Esophagus (tissue), 2 donors: ENCODE measurements at places on chromosomes 12 and 14. TPM values are rescaled to one million over a fixed set of nuclear protein-coding genes. Genes with fewer than 3 reads are reported as not detected.

IFNG-AS1 gene
- polyA plus RNA-seq = not detected

DPF3 gene
- polyA plus RNA-seq = 0.16 TPM

MDGA2 gene
- polyA plus RNA-seq = not detected

PDE3A gene
- polyA plus RNA-seq = 0.53 TPM

YLPM1 gene
- 10.4 TPM for polyA plus RNA-seq
